ENCODE measurements at places on chromosomes 5 and 9.

DNA sequence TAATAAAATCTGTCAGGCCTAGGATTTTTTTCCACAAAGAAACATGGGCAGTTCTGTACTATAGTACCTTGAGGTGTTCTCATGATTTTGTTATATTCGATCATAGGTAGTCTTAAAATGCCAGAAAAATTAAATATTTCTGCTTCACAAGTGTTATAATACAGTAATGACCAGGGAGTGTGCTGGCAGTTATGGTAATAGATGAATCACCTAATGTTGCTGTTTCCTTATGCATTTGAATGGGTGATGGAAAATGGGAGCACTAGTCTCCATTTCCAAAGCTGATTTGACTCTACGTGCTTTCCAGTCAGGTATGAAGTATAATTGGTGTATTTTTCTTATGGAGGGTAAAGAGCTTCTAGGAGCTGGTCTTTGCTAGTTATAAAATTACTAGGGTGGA is 23.8 kb downstream of the OGN start:
- no peak for DNase-seq

DNA sequence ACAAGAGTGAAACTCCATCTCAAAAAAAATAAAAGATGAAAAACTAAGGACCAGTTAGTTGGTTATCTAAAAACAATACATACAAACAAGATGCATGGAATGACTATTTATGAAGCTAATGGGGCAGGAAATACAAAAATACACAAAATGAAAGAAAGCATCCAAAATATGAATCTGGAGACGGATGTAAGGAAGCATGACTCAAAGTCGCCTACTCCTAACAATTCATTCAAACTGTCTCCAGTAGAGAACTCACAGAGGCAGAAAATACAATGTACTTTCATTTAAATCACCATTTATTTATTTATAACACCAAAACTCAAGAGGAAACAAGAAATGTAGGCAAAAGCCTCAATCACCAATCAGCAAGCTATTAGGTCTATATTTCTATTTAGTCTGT is 68.4 kb downstream of the SCAI start:
- no peak for DNase-seq

- DNase-seq: no peak
These were observed 82.3 kb upstream of the FREM1 start for GRCh38 chr9:14992516-14992915.

DNA sequence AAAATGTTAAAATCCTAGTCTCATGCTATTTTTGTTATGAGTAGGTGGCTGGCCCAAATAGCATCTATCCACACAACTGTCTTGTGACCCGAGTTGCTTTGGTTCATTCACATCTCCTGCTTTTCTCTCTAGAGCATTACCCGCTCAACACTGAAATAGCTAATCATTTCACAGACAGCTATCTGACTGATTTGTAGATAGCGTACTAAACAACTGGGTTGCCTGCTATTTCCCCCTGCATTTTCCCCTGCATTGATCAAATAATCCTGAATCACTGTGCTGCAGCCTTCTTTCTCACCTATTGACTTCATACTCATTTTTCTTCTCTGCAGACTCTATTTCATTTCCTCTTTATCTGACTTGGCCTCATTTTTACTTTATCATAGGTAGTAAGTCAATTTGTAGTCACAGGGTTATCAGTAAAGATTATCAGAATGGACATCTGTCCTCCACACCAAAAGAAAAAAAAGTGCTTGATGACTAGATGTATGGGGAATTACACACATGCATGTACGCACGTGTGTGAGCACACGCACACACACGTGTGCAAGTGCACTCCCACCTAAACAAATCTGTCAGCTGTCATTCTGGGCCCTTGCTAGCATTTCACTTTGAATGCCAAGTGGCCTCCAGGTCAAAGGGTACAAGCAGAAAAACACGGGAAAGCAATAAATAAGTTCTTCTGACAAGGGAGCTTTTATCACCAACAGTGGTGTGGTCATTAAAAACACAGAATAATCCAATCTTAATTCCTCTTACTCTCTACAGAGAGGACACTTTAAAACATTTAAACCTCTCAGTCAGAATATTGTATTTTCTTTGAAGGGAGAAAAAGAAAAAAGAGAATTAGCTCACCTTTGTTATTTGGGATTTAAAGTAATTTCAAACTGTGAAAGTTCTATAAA is 501.6 kb downstream of the EFNA5 start:
- no peak for DNase-seq

- no peak for DNase-seq
These were observed 104.1 kb downstream of the UGCG start for GRCh38 chr9:112000743-112001142.

DNA sequence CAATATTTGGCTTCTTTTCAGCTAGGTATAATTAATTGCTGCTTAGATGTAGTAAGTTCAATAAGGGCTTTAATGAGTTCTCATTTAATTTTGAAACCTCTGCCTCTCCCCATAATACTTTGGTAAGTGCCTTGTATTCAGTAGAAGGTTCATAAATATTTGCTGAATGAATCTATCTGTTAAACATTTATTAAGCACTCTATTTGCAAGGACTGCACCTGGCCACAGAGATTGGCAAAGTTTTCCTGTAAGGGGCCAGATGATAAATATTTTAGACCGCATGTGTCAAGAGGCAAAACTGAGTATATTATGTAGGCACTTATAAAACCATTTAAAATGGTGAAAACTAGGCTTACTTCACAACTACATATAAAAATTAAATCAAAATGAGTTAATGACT is 19.0 kb upstream of the GNA14 start:
- no peak for DNase-seq

- DNase-seq: no peak
These were observed 10.6 kb upstream of the SH3RF2 start for GRCh38 chr5:145925803-145926202.

DNA sequence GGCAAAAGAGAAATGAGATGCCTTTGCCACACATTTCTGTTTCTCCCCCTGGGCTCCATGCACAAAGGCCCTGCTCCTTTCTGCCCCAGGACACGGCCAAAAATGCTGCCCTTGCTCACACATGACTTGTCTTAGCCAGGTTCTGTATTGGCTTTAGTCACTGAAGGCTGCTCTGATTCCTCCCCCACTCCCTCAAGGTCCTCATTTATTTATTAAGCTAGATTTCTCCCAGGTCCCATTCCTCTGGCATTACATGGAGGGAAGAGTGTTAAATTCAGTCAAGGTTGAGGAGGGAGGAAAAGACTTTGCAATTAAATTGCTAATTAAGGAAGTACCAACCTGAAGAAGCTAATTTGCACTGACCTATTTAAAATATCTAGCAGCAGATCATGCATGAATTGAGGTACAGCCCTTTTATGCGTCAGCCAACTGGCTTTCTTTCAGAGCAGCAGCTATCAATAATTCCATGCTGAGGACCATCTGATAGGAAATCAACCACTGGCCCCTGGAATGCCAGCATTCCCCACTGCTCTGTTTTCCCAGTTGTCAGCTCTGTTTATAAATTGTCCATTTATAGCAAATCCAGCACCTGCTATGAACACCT is 81.2 kb upstream of the MAP3K1 start:
- DNase-seq: no peak

DNA sequence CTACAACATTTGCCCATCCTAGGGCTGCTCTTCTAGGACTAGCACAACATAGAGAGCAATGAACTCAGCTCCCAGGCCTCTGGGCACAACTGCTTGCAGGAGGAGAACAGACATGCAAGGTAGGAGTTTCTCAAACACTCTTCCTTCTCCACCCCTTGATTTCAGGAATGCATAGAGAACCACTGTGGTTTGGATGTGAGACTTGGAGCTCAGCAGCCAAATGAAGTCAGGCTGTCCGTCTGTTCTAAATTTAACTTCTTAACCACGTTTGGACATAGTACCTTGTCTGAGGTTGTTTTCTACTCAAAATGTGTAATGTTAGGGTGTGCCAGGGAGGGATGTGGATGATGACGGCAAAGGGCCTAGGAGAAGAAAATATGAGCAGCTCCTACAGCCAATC is 515.1 kb upstream of the TNC start:
- DNase-seq: no peak

GRCh38 chr9:126417684-126418083 is 91.1 kb downstream of the MVB12B start:
- DNase-seq: no peak

GRCh38 chr9:133684936-133685361 is 48.8 kb downstream of the DBH start:
- no peak for DNase-seq

GRCh38 chr9:135297456-135298075 is 182.0 kb upstream of the PPP1R26 start:
- DNase-seq: no peak

DNA sequence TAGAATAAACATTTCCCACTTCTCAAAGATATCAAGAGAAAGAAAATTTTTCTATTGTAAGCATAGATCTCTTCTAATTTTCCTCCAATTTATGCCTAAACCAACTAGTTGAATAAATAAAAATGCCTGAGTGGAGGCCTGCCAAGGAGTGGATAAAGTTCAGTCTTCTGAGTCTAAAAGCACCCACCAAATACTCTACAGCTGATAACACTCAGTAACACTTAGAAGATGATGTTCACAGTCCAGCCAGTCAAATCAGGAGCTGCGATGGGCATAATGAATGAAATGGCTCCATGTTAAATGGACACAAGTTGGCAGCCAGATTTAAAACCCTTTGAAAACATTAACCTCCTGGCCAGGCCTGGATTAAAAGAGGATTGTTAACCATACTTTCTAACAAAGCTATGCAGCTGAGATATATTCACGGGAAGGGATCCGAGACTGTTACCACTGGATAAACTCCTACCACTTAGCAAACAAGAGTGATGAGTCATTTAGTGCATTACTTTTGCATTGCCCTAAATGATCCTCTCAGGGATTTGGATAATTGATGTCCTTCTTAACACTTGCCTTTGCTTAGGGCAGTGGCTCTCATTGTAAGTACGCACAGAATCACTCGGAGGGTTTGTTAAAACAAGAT is 63.7 kb upstream of the CCDC112 start:
- no peak for DNase-seq

DNA sequence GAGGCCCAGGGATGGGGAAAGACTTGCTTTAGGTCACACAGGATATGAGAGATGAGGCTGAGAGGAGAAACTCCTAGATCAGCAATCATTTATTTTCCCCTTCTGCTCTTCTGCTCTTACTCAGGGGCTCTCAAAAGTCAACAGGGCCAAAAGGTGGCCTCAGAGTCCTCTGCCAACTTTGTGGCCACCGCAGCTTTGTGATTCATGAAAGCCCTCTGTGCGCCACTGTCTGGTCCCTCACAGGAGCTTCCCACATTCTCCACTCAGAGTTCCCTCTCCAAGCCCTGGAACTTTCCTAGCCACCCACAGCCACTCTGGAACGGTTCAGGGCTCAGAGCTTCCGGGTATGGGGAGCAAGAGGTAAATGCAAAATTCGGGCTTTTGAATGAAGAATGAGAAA is 82.4 kb downstream of the COL27A1 start:
- no peak for DNase-seq

GRCh38 chr5:177084175-177084574 is 2.5 kb upstream of the FGFR4 start:
- DNase-seq: no peak

DNA sequence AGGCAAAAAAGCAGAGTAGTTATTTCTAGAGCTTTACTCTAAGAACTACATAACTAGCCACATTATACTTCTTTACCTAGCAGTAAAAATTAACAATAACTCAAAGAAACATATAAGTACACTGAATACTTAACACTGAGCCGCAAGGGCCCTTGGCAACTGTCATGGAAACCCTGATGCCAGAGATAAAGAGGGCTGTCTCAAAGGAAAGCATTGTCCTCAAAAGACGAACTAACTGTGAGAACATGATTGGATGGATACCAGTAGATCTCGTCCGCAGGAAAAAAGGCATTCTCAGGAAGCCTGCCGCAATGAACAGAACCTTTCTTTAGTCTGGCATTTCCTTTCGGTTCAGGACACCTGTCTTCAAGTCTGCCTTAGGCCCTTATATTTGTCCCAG is 379.0 kb upstream of the SLC30A5 start:
- DNase-seq: no peak

DNA sequence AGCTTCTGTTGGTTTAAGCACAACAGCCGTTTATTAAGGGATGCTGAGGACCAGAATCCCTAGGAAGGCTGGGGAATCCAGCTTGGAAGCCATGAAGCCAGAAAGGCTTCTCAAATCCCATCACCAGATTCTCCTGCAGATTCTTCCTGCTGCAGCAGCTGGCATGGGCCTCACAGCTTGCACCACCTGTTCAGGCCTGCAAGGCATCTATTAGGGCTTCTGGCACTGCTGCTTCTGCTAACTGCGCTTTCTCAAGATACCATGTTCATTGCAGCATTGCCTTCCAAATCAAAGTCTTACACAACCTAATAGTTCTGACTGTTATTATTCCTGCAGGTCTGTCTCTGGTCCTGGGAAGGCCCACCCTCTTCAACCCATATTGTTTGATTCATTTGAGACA is 51.2 kb upstream of the ZNF366 start:
- DNase-seq: no peak

DNA sequence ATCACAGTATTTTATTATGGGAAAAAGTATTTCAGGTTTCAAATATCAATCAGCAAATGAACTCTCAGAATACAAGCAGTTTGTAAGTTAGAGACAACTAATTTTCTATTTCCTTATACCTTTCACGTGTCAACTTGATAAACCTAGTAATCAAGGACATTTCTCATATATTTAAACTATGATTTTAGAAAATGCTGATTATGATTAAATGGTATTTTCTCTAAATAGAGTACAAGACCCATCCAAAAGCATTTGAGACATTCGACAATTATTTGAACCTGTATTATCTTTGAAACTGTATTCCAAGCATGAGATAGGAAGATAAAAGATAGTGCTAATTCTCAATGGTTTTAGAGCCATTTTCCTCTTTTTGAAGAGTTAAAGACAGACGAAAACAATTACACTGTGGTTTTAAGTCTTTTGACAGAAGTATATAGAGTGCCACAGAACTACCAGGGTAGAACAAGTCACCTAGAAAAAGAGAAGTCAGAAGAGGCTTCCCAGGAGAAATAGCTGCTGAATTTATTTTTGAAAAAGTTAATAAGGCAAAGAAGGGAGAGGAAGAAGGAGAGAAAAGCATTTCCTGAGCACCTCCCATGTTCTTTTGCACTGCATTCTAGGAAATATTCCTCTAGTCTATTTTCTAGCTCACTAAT is 5.6 kb downstream of the MEIKIN start:
- DNase-seq: no peak

- no peak for DNase-seq
These were observed 222.8 kb upstream of the KIF2A start for GRCh38 chr5:62083247-62083646.

DNA sequence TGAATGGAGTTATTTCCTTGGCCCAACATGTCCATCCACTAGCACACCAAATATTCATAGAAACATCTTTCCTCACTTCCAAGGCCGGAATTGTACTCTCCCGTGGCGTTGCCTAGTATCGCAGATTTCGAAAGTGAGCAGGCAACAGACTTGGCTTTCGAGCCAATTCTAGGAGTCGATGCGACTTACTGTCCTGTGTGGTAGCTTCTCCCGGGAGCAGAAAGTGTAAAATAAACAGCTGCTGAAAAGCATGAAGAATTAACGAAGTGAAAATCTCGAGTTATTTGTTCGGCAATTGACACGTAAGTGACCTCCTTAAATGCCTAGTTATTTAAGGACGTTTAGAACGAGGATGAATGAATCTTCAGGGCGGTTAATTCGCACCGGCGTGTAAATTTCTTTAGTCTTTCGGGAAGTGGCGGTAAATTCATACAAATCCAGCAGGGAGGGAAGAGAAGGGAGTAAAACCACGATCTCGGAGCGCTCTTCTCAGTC is 449 bp upstream of the PCSK5 start:
- no peak for DNase-seq
